ENCODE measurements at places on chromosomes 6 and 20.

GRCh38 chr6:21791056-21791455 is 197.5 kb downstream of the SOX4 start:
- H3K27ac ChIP-seq: no peak overlapping the region
- no peak overlapping the region for H3K4me3 ChIP-seq
- H3K4me1 ChIP-seq: no peaks in the 10 kb centered on the region
- no peaks in the 10 kb centered on the region for H3K36me3 ChIP-seq
- peaks cover 2% of the 10 kb centered on the region for H3K27me3 ChIP-seq

DNA sequence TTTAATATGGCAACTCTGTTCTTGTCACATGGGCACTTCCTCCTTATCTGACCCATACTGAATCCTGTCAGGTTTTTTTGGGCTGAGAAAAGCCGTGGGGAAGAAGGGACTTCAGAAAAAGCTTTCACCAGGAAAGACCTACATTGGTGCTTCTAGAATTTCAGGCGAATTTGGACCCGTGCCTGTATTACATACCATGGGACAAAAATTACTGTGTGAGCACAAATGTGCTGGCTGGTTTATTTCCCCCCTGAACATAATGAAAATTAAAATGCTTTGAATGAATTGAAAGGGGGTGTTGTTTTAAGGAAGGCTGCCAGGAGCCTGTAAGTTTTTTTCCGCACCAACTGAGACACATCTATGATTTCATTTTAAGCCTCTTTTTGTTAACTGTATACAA is 29.6 kb downstream of the CAP2 start:
- no peak overlapping the region for H3K27ac ChIP-seq
- no peaks in the 10 kb centered on the region for H3K4me1 ChIP-seq
- no peak for DNase-seq

GRCh38 chr6:159961528-159961927 is 7.4 kb upstream of the IGF2R start:
- no peaks in the 10 kb centered on the region for H3K36me3 ChIP-seq
- H3K4me1 ChIP-seq: peaks cover 10% of the 10 kb centered on the region
- H3K27me3 ChIP-seq: peaks cover 1% of the 10 kb centered on the region
- DNase-seq: no peak
- H3K4me3 ChIP-seq: no peak overlapping the region

- H3K27ac ChIP-seq: no peak overlapping the region
- H3K27me3 ChIP-seq: no peaks in the 10 kb centered on the region
- no peaks in the 10 kb centered on the region for H3K36me3 ChIP-seq
- DNase-seq: no peak
- no peaks in the 10 kb centered on the region for H3K4me1 ChIP-seq
These were observed 601.9 kb downstream of the HTR1B start for GRCh38 chr6:76861403-76861802.

- peaks cover 61% of the 10 kb centered on the region for H3K4me1 ChIP-seq
- peak overlapping the region; percentile 34 for H3K27ac ChIP-seq
- peak overlapping the region; percentile 51 for H3K4me3 ChIP-seq
- H3K27me3 ChIP-seq: no peaks in the 10 kb centered on the region
These were observed 2.1 kb downstream of the HIVEP1 start for GRCh38 chr6:12014027-12014872.

DNA sequence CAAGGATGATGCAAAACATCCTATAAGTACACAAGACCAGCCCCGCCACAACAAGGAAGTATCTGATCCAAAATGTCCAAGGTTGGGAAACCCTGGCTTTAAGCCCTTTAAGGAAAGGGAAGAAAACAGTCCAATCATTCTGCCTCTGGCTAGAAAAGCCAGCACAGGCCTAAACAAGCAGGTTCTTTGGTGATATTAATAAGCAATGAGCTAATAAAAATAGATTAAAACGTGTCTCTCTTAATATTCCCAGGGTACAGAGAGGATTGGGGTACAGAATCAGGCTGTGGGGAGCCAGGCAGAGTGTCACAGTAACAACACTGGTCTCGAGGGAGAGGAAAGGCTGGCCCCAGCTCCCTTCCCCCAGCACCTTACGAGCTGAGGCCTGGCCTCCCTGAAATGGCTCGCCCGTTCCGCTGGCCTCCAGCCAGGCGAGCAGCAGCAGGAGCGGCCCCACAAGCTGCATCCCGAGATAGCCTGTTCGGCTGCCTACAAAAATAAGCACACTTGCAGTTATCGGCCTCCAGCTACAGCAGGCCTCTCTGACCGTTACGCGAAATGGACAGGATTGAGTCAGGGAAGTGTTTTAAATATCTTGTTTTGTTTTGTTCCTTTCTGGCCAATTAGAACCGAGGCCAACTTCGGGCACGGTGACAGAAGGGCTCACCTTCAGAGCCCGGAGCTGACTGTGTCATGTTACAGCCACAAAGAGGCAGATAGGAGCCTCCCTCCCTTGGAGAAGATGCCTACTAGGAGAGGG is 4.0 kb upstream of the ZMYND8 start:
- H3K27ac ChIP-seq: peak overlapping the region; percentile 52
- no peaks in the 10 kb centered on the region for H3K36me3 ChIP-seq
- no peak overlapping the region for H3K4me3 ChIP-seq
- H3K4me1 ChIP-seq: peaks cover 52% of the 10 kb centered on the region
- no peak for DNase-seq
- H3K27me3 ChIP-seq: no peaks in the 10 kb centered on the region

DNA sequence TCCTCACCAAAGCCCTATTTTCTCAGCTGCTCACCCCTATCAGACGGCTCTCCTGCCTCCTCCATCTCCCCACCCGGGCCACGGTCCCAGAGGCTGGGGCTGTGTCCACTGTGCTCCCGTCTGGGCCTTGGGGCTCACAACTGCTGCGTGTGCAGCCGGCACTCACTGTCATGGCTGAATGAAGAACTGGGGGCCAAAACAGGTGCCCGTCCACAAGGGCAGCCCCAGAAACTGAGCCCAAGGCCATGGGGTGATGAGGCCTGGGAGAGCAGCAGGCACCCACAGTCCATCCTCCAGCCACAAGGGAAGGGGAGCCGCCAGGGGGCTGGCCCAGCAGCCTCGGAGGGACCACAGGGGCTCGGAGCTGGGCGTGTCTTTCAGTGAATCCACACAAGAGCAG is 159.5 kb downstream of the DLL1 start:
- H3K4me1 ChIP-seq: peaks cover 3% of the 10 kb centered on the region
- H3K4me3 ChIP-seq: no peak overlapping the region
- H3K27me3 ChIP-seq: no peaks in the 10 kb centered on the region
- H3K27ac ChIP-seq: no peak overlapping the region
- DNase-seq: no peak

DNA sequence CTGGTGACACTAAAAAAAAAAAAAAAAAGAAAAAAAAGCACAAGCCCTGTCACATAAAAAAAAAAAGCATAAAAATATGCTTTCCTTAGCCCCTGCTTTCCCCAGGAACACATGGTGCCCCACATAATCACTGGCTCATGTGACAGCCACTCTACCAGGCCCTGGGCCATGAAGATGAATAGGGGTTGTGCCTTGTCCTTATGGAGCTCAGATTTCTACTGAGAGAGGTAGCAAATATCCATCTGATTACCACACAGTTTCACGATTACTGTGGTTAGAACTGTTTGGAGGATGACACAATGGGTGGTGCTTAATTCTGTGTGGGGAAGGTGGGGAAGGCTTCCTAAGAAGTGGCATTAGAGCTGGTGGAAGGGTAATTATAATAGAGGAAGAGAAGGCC is 9.3 kb downstream of the RAET1E start:
- H3K27ac ChIP-seq: no peak overlapping the region
- no peaks in the 10 kb centered on the region for H3K36me3 ChIP-seq
- no peak for DNase-seq

DNA sequence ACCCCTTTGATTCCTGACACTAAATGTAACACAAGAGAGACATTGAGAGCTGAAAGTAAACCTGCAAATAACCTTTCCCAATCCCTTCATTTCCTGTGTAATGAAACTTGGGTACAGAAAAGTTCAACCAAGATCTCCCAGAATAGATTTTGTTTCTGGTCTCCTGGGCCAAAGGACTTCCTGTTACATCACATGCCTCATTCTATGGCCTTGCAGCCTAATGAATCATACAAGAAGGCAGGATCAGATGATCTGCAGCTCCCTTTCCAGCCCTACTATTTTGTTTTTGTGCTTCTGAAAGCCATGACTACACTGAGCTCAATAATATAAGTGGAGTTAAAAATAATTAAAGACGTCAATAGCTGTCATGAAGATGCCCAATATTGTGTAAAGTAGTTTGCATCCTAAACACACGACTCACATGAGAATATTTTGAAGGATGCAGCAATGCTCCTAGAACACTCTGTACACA is 73.4 kb upstream of the NOX3 start:
- no peaks in the 10 kb centered on the region for H3K36me3 ChIP-seq
- peaks cover 16% of the 10 kb centered on the region for H3K4me1 ChIP-seq
- DNase-seq: no peak
- no peaks in the 10 kb centered on the region for H3K27me3 ChIP-seq
- no peak overlapping the region for H3K4me3 ChIP-seq

DNA sequence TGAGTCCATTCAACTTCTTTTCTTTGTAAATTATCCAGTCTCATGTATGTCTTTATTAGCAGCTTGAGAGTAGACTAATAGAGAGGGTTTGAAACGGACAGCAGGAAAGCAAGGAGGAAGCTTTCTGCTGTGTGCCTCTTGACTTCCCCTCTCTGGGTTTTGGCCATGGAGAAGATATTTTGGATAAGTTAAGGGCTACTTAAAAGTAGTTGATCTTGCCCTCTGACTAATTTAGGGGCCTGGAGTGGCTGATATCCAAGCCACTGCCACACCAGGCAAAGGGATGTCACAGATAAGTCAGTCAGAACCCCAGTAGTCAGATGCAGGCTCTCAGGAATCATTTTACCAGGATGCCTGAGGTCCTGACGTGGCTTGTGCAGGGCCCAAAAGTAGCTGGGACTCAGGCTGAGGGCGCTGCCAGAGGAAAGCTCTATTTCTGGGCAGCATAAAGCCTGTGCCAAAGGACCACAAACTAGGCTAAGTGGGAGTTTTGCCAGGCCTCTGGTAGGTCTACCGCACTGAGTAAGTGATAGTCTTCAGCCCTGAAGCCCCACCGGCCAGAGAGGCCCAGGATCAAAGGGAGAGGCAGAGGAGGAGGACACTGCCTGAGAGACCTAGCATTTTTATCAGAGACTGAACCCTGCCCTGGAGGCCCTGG is 41.6 kb upstream of the IYD start:
- H3K27me3 ChIP-seq: peaks cover 7% of the 10 kb centered on the region
- H3K4me3 ChIP-seq: no peak overlapping the region
- H3K27ac ChIP-seq: no peak overlapping the region
- no peaks in the 10 kb centered on the region for H3K36me3 ChIP-seq
- DNase-seq: no peak
- H3K4me1 ChIP-seq: no peaks in the 10 kb centered on the region

GRCh38 chr6:109977791-109978173 is 329 bp upstream of the GPR6 start:
- peaks cover 3% of the 10 kb centered on the region for H3K4me1 ChIP-seq
- H3K4me3 ChIP-seq: no peak overlapping the region
- H3K27me3 ChIP-seq: peaks cover 52% of the 10 kb centered on the region
- H3K36me3 ChIP-seq: peaks cover 2% of the 10 kb centered on the region

DNA sequence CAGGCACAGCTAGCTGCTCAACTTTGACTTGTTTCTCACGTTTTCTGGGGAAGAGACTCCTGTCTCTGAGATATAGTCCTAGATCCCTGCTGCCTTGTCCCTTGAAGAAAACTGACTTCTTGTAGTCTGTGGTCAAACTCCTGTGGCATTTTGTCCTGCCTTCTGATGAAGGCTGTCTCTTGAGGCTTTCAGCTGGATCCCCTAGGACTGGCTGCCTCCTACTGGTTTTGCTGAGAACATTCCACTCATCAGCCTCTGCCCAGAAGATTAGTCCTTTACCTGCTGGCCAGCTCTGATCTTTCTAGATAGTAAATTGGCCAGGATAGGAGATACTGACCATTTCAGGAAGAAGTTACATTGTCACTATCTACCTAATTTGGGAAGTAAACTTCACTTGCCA is 71.9 kb upstream of the CNR1 start:
- H3K27ac ChIP-seq: no peak overlapping the region
- peak; percentile 4 for DNase-seq
- no peaks in the 10 kb centered on the region for H3K27me3 ChIP-seq

DNA sequence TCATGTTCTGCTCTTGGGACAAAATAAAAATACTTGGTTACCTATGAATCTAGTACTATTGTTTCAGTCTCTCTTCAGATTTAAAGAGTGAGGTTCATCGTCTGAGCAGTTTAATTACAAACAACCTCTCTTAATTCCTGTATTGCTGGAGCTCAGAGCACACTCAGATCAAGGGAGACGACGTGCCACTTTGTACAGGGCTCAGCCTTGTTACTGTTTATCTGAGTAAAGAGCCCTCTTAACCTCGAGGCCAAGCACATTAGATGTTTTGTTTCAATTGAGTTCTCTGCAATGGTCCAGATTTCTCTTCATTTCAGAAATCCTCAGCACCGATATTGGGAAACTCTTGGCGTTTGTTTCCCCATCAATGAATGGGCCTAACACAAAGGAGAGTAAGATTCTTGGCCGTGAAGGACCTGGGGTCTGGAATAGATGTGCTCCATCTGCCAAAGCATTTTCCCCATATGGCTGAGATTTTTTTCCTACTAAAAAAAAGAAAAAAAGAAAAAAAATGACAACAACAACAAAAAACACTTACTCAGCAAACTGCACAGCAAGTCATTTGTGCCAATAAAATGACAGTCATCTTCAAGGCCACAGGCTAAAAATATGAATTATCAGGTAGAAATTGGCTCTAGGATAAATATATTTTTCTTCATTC is 82.6 kb upstream of the CCN6 start:
- H3K36me3 ChIP-seq: no peaks in the 10 kb centered on the region
- no peak overlapping the region for H3K4me3 ChIP-seq
- H3K27ac ChIP-seq: no peak overlapping the region
- DNase-seq: no peak
- H3K27me3 ChIP-seq: no peaks in the 10 kb centered on the region
- H3K4me1 ChIP-seq: peaks cover 53% of the 10 kb centered on the region
